ENCODE measurements at places on chromosomes 11 and 22. TPM values are rescaled to one million over a fixed set of nuclear protein-coding genes. Genes with fewer than 3 reads are reported as not detected.

DNA sequence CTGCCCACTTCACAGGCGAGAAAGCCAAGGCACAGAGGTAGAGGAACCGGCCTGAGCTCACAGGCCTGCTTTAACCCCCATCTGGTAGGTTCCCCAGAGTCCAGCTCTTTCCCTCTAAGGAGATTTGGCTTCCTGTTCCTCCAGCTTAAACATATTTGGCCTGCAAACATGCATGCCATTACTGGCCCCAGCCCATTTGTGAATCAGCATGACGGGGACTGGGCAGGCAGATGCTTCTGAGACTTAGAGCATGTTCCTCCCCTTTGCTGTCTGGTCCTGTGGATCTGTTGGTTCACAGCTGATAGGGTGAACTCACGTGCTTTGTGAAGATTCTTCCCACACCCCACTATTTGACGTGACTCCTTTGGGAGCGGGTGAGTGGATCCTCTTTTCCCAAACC, 12.6 kb downstream of the CHST1 start:
- no peak for DNase-seq

DNA sequence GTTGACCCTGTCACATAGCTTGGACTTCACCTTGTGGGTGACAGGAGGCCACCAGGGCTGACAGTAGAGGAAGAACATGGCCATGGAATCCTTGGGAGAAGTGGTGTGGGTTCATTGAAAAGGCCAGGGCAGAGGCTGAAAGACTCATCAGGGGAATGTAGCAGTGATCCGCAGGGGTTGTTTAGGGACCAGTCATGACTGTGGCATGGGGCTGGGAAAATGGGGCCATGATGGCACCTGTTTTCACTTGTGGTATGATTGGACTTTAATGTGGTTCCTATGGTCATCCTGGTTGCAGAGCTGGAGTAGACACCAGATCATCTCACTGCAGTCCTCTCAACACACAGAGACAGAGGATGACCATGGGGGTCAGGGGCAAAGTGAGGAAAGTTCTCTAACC, 66.7 kb upstream of the MYEOV start:
- no peak for DNase-seq

DNA sequence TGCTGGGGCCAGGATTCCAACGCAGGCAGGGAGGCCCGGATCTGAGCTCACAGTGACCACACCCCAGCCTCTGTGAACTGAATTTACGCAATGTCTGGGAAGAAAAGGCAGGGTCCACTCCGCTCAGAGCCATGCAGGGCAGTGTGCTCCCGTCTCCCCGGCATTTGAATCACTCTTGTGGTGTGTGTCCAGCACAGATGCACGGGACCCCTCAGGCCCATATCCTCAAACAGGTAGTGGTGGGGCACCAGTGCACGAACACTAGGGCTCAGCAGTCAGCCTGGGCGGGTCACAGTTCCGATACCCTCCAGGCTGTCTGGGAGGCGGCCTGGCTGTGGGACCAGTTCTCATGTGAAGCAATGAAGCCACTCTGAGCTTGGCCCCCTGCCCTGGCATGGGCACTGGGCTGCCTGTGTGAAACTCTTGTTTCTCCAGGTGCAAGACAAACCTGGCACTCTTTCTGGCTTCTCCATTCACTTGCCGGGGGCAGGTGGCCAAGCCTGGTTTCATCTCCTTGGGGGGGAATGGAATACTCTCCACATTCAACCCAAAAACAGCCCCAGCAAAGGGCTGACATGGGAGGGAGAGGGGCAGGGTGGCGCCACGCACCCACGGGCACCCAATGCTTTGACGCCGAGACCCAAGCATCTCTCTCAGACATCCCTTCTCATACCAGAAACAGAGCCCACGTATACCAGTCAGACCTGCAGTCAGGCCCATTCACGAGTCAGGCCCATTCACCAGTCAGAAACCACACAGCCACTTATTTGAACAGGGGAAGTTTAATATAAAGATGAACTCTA, 14.3 kb downstream of the DHCR7 start:
- DNase-seq, result no peak

- DNase-seq, result no peak
Observed at GRCh38 chr22:38067761-38068360, 10.7 kb downstream of the PICK1 start.

- DNase-seq, result no peak
Observed at GRCh38 chr11:7646866-7647265, 26.4 kb downstream of the CYB5R2 start.

- no peak for DNase-seq
Observed at GRCh38 chr22:37403267-37403960, 23.9 kb downstream of the ELFN2 start.

DNA sequence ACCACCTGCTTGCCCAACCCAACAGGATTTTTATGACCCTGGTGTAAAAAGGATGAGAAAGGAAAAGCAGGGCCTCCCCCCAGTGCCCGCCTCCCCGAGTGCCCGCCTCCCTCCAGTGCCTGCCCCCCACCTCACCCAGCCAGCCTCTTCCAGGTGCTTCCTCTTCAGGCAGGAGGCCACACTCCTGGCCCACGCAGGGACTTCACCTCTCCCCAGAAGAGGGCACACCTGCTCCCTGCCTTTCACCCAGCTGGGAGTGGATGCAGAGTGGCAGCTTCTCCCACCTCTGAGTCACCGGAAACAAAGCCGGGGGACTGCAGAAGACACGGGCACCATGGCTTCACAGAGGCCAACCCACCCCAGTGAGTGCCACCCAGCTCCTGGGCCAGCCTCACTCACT, 16.1 kb downstream of the CPT1A start:
- DNase-seq, result no peak

The ANKK1 gene
- polyA plus RNA-seq, result 0.36 TPM

The IGSF9B gene
- 6.4 TPM for polyA plus RNA-seq

The DLG2 gene
- polyA plus RNA-seq, result 13.6 TPM

The DDTL gene
- polyA plus RNA-seq, result 7.1 TPM

The CLMP gene
- 42.3 TPM for polyA plus RNA-seq
